ENCODE measurements at places on chromosomes 12 and 14. TPM values are rescaled to one million over a fixed set of nuclear protein-coding genes. Genes with fewer than 3 reads are reported as not detected.

Gene AMHR2
- not detected for total RNA-seq

- no peaks in the 10 kb centered on the region for H3K36me3 ChIP-seq
- H3K4me3 ChIP-seq: no peak overlapping the region
- no peak overlapping the region for H3K27ac ChIP-seq
- DNase-seq: no peak
- no peaks in the 10 kb centered on the region for H3K27me3 ChIP-seq
- H3K4me1 ChIP-seq: no peaks in the 10 kb centered on the region
These were observed 33.1 kb downstream of the CMKLR1 start for GRCh38 chr12:108305991-108306501.

Gene MEG3
- 39.1 TPM for total RNA-seq

GRCh38 chr12:15209782-15210181, 11.4 kb downstream of the RERG start:
- H3K36me3 ChIP-seq: no peaks in the 10 kb centered on the region
- H3K4me3 ChIP-seq: no peak overlapping the region
- H3K4me1 ChIP-seq: no peaks in the 10 kb centered on the region
- no peak for DNase-seq
- no peaks in the 10 kb centered on the region for H3K27me3 ChIP-seq

GRCh38 chr12:24135158-24135850, 185.8 kb upstream of the SOX5 start:
- no peaks in the 10 kb centered on the region for H3K4me1 ChIP-seq
- DNase-seq: no peak
- no peak overlapping the region for H3K27ac ChIP-seq
- no peaks in the 10 kb centered on the region for H3K27me3 ChIP-seq

DNA sequence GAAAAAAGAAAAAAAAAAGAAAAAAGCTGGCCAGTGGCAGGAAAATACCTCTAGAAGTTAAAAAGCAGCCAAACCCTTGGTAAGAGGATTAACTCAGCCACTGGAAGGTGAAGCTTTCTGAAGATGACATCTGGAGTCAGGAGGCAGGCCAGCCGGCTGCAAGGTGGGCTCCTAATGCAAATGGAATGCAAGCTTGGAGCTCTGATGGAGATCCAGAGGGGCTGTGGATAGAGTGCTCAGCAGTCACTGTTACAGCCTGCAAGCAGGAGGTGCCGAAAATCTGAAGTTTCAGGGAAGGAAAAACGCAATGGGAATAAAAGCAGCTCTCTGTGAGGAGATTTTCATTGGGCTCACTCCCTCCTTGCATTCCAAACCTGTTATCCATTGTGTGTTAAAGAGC, 41.0 kb downstream of the GSC start:
- no peak for DNase-seq
- no peak overlapping the region for H3K4me3 ChIP-seq
- no peaks in the 10 kb centered on the region for H3K4me1 ChIP-seq
- no peaks in the 10 kb centered on the region for H3K36me3 ChIP-seq

DNA sequence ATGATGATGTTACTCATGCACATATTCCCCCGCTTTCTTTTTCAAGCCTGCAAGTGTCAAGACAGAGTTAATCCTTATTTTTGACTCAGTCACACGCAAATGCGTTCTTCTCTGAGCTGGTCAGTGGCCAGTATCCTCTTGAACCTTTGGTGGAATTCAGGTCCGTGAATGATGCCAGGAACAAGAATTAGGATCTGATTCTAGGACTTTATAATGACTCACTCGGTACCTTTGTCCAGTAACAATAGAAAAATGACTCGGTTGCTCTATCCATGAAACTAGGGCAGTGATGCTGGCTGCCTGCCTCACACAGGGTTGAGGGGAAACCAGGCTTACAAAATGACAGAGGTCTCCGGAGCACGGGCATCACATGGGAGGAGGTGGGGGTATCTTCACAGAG, 185.8 kb upstream of the NUDT4 start:
- no peak for DNase-seq
- H3K36me3 ChIP-seq: no peaks in the 10 kb centered on the region
- H3K27me3 ChIP-seq: no peaks in the 10 kb centered on the region
- no peak overlapping the region for H3K27ac ChIP-seq
- no peak overlapping the region for H3K4me3 ChIP-seq
- H3K4me1 ChIP-seq: peaks cover 2% of the 10 kb centered on the region

Gene KCNA5
- total RNA-seq: not detected

All from SJSA1 (cell line).